ENCODE measurements at places on chromosomes 12 and 14. TPM values are rescaled to one million over a fixed set of nuclear protein-coding genes. Genes with fewer than 3 reads are reported as not detected.

GRCh38 chr12:20440408-20440807 is 72.1 kb downstream of the PDE3A start:
- no peak for DNase-seq

DNA sequence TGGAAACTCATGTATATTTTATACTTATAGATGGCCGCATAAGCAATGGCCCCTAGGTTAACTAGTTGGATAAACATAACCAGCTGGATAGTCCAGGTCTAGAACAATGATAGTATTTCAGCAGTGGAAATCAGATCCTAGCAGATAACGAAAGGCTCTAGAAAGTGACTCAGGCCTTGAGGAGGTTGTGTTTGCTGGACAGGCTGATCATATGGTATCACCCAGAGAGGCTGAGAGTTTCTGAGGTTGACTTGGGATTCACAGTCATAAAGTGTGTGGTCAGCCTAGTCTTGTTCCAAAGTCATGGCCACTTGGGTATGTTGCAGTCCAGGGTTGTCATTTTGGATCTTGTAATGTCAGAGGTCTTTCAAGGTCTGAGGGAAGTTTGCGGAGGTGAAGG is 16.8 kb downstream of the FLVCR2 start:
- no peak for DNase-seq

- no peak for DNase-seq
These were observed 86.3 kb downstream of the CALM1 start for GRCh38 chr14:90483117-90483516.

- no peak for DNase-seq
These were observed 897 bp downstream of the SUDS3 start for GRCh38 chr12:118377021-118377883.

DNA sequence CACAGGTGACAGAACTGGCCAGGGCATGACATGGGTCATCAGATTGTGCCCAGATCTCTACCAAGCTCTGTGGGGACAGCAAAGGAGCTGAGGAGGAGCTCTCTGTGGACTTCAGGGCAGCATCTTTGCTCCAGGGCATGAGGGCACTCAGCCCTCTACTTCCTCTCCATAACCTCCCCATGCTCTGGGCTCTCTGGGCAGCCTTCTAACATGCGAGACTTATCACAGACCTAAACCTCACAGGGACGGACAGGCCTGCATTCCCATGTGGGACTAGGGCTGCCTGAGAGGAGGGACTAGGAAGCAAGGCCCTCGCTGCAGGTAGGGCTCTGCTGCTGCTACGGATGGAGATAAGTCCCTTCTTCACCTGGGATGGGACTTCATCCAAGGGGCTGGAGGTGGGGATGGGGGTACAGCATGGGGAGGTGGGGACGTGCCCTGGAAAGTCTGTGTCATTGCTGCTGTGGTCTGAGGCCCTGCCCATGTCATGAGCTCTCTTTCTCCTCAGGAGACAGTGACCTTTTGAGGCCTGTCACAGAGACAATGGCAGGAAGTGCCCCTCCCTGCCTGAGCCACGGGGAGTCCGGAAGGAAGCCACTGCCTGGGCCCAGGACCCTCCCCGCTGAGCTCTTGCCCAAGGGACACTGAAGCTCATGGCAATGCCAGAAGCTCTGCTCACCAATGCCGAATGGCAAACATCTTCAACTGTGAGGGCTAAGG is 44.1 kb downstream of the PITPNM2 start:
- peak; percentile 45 for DNase-seq

- DNase-seq: peak; percentile 6
These were observed 43.1 kb upstream of the KRR1 start for GRCh38 chr12:75554556-75554880.

DNA sequence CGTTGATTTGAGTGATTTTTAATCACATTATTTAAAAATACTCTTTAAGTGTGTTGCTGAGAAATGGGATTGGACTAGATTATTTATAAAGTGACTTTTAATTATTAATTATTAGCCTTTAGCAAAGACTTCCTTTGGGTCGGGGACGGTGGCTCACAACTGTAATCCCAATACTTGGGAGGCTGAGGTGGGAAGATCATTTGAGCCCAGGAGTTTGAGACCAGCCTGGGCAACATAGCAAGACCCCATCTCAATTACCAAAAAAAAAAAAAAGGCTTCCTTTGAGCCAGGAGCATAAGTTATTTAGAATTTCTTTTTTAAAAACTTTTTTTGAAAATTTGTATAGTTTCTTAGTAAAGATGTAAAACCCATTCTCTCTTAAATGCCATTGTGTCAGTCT is 8.8 kb downstream of the CHURC1 start:
- no peak for DNase-seq

DNA sequence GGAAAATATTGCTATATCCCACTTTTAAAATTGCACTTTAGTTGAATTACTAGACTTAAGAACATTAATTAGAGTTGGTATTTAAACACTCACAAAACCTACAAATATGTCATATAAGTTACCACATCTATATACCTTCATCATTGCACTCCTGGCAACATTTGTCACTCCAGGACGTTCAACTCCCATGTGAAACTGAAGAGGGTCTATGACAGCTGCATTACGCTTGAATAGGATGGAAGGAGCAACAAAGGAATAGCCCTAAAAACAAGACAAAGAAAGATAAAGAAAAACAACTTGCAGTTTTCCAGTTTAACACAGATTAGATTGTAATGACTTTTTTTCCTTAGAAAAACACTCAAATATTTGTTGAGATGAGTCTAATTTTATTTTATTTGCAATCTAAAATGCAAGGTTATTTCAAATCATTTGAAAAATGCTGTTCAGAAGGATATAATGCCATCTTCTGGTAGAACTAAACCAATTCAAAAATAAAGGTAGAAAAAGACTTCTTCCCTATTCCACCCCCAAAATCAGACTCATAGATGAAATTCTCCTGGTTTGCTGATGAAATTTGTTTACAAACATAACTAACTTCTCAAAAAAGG is 84.3 kb upstream of the TTC7B start:
- no peak for DNase-seq

DNA sequence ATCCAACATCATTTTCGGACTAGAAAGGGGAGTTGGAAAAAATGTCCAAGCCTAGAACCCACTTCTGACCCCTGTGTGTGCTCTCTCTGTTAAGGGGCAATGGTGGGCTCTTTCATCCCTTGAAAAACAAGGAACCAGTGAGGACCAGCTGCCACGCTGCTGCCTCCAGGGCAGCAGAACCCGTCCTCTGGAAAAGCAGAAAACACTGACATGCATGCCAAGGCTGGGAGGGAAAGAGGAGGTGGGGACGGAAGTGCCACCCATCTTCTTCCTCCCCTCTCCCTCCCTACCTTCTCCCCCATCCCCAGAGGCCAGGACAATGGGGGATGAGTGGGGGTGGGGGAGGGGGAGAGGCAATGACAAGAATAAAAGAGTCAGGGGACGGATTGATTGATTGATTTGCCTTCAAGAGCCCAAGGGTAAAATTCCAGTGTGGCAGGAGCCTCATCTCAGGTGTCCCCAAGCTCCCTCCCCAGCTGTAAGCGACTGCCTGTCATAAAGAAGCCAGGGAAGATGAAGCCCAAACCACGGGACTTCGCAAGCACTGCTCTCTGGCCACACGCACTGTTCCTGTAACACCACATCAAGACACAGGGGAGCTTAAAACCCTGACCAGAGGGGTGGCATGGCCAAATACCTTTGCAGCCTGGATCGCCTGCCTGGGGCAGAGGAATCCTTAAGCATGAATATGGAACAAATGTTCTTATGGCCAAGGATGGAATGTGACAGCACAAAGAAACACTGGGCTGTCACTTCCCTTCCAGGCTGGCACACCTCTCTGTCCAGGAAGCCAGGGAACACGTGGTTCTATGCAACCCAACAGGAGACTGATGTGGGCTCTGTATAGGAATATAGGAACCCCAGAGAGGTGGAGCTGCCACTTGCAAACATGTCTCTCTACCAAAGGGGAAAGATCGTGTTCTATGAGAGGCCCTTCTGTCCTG is 38.9 kb upstream of the BDKRB2 start:
- peak; percentile 34 for DNase-seq

DNA sequence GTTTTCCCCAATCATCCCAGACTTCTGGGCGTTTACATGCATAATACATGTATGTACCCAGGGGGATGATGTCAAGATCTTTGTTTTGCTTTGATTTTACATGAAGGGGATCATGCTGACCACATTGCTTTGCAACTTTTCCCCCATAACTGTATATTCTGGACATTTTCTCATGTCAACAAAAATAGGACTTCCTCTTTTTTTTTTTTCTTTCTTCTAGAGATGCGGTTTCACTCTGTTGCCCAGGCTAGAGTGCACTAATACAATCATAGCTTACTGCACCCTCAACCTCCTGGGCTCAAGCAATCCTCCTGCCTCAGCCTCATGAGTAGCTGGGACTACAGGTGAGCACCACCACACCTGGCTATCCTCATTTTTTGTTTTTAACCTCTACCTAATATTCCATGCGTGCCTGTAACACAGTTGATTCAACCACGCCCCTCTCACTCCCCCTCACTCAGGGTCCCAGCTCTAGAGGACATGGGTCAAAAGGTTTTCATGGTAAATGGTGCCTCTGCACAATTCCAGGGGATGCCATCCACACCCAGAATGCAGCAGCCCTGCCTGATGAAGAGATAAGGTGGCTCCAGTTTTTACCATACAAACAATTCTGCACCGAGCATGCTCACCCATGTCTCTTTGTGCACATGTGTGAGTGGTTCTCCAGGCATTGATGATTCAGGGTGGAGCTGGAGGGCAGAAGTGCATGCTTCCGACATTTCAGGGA is 32.0 kb upstream of the CIPC start:
- no peak for DNase-seq

GRCh38 chr14:54189748-54190354 is 207.0 kb upstream of the CDKN3 start:
- peak; percentile 95 for DNase-seq

DNA sequence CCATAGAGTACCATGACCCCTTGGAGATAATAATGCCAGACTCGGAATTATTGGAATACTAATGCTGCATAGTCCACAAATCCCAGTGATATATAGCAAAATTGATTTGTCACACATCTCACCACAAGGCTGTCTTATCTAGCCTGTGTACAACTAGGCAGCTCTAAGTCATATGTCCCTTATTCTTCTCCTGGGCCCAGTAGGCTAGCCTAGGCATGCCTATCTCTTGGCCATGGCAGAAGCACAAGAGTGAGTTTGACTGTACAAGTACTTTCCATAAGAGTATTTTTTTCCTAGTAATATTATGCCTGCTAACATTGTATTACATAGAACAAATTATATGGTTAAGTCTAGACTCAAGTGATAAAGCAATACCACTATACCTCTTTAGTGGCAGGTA is 1122.1 kb upstream of the SEL1L start:
- no peak for DNase-seq

- no peak for DNase-seq
These were observed 5.6 kb downstream of the CNOT2 start for GRCh38 chr12:70248876-70249275.

GRCh38 chr14:36022765-36023410 is 153.6 kb downstream of the PTCSC3 start:
- no peak for DNase-seq

DNA sequence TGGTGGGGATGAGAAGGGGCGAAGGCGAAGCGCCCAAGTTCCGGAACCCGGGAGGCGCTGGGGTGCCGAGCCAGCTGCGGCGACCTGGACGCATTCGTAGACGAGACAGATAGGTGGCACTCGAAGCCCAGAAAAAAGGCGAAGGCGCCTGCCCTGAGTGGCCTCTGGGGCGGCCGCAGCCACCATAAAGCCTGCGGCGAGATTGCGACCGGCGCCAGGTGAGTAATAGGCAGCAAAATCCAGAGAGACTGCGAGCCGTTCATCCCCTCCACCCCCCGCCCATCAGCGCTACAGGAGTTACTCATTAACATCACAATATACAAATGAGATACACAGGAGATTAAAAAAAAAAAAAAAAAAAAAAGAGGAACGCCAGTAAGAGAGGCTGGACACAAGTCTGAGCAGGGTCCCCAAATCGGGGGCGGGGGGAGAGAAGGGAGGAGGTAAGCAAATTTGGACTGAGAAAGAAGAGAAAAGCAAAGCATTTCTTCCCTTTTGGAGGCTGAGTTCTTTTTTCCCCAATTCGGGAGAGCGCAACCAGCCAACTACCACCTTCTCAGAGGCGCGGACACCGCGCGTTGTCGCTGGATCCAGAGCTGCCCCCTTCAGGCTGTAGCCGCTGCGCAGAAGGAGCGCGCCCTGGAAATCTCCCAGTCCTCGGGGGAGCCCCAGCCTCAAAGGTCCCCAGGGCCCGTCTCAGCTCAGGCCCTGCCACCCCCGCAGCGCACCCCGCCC is 15.7 kb downstream of the TBX3 start:
- peak; percentile 96 for DNase-seq

GRCh38 chr12:104928036-104928745 is 29.9 kb downstream of the SLC41A2 start:
- no peak for DNase-seq

DNA sequence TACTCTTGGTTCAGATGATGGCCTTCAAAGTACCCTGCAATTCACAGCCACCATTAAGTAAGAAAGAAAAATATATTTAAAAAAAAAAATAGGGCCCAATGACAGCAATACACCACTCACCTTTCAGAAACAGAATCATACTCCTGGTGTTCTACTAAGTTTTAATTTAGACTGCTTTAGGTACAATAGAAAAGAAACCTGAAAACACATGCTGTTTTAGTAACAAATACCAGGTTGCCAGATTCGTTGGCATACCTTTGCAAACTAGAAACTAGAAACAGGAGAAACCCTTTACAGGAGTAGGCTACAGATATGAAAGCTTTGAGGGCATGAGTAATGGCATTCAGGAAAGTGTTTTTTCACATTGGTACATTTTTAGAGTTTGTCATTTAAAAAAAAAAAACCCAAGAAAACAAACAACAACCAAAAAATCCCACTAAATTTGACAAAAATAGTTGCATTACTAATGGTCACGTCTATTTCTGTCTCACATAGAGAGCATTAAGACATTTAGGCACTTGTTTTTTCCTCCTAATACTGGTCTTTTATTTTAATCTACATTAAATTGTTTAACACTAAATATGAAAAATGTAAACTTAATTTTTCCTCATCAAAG is 4.0 kb downstream of the SIX1 start:
- no peak for DNase-seq

DNA sequence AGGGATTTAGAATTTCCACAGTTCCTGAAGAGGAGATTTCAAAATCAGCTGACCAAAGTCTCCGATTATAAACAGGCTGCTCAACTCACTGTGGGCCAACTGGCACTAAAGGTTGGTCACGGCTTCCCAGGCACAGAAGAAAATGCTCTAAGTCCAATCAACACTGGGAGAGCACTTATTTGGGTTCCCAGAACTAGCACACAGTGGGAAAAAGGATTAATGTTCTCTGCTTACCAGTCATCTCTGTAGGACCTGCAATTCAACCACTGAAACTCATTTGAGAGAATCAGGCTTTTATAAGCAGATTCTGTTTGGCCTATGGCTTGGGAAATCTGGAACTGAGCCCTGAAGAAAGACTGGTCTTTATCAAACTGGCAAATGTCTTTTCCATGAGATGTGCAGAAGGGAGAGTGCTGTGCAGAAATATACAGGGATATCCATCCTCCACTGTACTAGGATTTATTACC is 49.4 kb downstream of the ABCC9 start:
- DNase-seq: no peak

GRCh38 chr12:6851153-6851920 is at the start of gene CDCA3:
TSS of gene CDCA3 (minus strand) at chr12:6851286. CDS start at chr12:6850952, 334 bp downstream.
- DNase-seq: peak; percentile 99

- no peak for DNase-seq
These were observed 209.4 kb upstream of the G2E3 start for GRCh38 chr14:30349520-30349919.

- peak; percentile 16 for DNase-seq
These were observed 343.2 kb downstream of the PDZRN4 start for GRCh38 chr12:41531147-41531829.

KRT86 gene
- 8.1 TPM for total RNA-seq

APOF gene
- total RNA-seq: not detected

OTOGL gene
- 0.71 TPM for total RNA-seq

ART4 gene
- not detected for total RNA-seq

ATN1 gene
- total RNA-seq: 3.9 TPM

NID2 gene
- total RNA-seq: 72.7 TPM

TMED8 gene
- total RNA-seq: 6.1 TPM

SDR9C7 gene
- not detected for total RNA-seq

Data from M059J (cell line).